Right atrium auricular region (tissue), 2 donors: ENCODE measurements at places on chromosomes 1 and 21. TPM values are rescaled to one million over a fixed set of nuclear protein-coding genes. Genes with fewer than 3 reads are reported as not detected.

DNA sequence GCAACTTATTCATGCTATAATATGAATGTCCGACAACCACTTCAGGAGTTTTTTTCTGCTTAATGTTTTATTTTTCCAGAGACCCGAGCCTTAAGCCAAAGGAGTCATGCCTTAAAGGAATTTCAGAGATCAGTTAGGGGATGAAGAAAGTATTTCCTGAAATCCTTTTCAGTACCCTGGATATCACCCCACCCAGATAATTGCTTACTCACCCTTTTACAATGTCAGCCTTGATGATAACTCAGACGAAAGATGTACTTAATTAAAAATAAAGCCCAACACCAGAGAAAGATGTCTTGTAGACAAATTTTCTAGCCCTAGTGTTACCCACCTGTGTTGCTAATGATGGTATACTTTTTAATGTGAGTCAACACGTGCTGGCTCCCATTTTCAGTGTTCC is 124.1 kb downstream of the XCL2 start:
- DNase-seq, result no peak

The CNR2 gene
- not detected for total RNA-seq

- no peak for DNase-seq
Observed at GRCh38 chr1:57576756-57577155, 152.9 kb upstream of the DAB1 start.

GRCh38 chr1:43704838-43705237 is 2.5 kb upstream of the ST3GAL3 start:
- no peak for DNase-seq

The ADCY10 gene
- total RNA-seq, result 0.35 TPM

- DNase-seq, result no peak
Observed at GRCh38 chr1:40983286-40983685, 3.8 kb downstream of the CTPS1 start.
